ENCODE measurements at places on chromosomes 7 and 10.

GRCh38 chr10:76998451-76998850 is 639.2 kb downstream of the KCNMA1 start:
- no peak for DNase-seq

GRCh38 chr7:114414156-114415063 is at the start of gene FOXP2:
Gene FOXP2, plus strand, starts transcription at chr7:114414815. Its CDS starts 11,697 bp downstream, at chr7:114426512.
- DNase-seq = no peak

DNA sequence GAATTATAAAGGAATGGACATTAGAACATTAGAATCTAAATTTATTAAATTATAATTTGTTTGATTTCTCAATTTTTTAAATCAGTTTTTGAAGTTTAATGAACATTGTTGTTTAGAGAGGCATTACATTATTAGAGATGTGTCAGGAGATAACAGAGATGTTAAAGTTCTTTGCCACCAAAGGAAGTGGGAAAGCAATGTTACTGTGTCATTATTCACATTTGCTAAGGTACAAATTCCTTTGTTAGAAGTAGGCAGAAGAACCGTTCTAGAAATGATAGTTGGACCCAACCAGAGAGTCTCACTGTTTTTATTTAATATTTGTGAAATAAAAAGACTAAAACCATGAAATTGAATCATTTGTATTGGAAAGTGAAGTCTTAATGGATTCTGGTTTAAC is 92.9 kb downstream of the MDFIC start:
- no peak for DNase-seq

DNA sequence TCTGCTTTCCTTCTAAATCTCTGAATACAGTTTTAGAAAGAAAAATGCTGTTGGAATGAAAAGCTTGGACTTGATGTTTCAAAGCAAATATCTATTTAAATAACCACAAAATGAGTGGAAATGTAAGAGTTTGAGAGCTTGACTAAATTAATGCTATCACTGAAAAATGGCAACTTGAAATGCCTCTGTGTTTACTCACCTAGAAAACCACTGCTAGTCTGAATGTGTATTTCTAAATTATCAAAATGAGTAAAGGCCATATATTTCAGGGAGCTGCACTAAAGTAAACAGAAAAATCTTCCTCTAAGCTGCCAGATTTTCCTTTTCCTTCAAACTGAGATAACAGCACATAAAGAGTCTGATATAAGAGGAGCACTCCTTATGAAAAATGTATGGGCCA is 87.9 kb downstream of the DPY19L1 start:
- no peak for DNase-seq

DNA sequence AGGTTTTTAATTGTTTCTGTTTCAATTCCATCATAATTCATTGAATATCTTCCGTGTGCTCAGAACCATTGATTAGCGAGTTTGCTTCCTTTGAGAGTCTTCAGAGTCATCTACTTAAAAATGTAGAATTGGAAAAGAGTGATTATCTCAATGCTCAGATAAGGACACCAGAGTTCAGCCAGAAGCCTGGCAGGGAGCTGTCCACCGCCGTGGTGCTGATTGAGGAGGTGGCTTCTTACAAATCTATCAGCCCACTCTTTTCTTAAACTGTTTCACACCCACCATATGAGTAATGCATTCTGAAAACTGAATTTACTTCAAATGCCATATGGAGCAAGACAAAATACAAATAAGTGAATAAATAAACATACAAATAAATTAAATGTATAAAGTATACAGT is 79.3 kb downstream of the INSYN2A start:
- no peak for DNase-seq

DNA sequence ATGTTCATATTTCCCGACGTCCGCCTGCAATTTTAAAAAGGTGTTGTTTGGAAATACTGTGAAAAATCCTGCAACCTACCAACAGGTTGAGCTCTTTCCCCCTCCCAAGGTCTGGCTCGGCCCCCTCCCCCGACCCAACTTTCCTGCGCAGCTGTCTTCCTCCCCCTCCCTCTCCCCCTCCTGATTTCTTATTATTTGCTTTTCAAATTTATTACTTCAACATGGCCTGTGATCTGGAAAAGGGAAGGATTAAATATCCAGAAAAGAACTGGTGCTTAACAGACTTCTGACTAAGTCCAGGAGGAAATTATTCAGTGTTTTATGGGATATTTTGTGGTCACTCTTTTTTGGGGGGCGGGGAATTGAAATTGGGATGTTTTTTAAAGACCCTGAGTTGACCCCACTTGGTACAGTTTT is 2.4 kb downstream of the ARID5B start:
- no peak for DNase-seq

DNA sequence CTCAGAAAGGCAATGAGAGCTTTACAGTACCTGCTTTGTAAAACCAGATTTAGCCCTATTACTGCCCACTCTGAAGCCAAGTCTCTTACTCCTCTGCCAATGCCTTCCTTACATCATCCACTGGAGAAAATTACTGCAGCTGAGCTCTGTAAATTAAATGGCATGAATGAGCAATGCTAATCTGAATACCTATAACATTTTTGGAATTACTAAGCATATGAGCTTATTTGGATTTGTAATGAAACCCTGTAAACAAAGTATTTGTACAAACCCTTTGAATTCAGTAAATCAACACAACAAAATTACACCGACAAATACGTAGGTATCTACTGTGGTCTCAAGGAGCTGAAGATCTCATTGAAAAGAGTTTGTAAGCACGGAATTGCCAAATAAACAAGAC is 12.1 kb upstream of the CCNY start:
- no peak for DNase-seq

- DNase-seq = no peak
Observed at GRCh38 chr7:150332852-150333635, 8.4 kb downstream of the RARRES2 start.

GRCh38 chr10:48809261-48809660 is 124.6 kb downstream of the WDFY4 start:
- DNase-seq = no peak

- DNase-seq = no peak
Observed at GRCh38 chr10:35875016-35875676, 233.1 kb upstream of the FZD8 start.

DNA sequence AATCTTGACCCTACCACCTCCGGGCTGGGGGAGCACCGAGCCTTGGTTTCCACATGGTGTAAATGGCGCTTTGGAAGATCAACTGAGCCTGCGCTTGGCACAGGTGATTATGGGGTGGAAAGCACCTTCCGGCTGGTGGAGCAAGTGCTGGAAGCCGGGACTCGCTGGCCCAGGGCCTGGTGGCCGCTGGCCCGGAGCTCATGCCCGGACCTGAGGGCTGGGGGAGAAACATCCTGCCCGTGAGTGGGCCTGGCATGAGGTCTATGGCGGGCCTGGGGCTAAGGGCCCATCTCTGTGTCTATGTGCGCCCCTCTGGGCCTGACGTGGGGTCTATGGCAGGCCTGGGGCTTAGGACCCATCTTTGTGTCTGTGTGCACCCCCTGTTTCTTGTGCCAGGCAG is 14.2 kb upstream of the LFNG start:
- no peak for DNase-seq
